CD4-positive, alpha-beta T cell treated with Interleukin-2 at 100 ng/mL for 4 hours (primary cell): ENCODE measurements at places on chromosomes 7 and 10.

DNA sequence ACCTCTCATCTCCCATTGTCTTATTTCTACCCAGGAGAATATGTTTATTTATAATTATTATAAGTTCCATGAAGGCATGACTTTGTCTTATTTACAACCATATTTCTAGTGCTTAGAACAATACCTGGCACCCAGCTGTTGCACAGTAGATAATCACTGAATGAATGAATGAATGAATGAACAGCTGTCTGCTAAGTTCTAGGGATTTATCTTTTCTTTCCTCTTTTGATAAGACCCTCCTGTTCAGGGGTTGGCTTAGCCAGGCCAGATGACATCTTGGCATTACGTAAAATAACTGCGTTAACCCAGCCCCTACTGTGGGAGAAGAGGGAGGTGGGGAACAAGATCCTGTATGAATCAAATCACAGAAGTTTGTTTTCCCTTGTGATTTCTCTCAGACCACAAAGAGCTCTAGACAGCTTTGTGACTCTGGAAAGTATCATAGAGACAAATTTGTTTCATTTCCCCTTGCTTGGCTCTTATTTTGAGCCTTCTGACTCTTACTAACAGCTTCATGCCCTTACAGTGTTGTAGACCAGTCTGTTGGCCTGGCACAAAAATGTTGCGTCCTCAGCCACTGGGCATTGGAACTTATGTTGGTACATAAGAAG lies 8.4 kb downstream of the ZNF862 start:
- DNase-seq: no peak

- no peak for DNase-seq
These were observed 131.7 kb upstream of the PRSS58 start for GRCh38 chr7:142389544-142389943.

DNA sequence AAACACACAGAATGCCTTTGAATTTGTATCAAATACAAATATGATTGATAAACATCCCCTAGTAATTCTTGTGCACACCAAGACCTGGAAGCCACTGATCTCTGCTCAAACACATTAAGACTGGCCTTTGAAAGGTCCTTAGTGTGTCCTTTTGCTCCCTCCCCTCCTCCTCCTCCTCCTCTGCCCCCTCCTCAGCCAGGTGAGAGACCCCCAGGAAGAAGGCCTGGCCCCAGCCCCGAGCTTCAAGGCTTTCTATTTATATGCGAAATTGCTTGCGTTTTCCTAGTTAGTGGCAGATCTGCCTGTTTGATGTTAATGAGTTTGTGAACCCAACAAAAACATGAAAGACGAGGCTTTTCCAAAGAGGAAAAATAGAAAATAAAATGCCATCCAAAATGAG lies 63.6 kb upstream of the TCF7L2 start:
- no peak for DNase-seq

DNA sequence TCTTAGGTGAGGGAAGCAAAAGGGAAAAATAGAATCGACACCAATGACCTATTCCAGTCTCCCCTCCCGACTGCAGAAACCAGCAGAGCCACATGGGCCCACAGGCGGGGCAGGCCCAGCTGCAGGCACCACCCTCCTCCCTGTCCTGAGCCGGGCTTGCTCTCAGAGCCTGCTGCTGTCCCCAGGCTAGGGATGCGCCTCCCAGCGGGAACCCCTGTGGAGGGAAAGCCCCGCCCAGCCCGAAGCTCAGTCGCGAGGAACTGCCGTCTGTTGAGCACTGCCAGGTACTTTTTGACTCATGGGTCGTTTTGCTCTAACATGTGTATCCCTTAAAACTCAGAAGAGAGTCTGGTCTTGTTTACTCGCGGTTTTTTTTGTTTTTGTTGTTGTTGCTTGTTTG lies 124.5 kb upstream of the RET start:
- DNase-seq: no peak

GRCh38 chr7:148330822-148331221 lies 259.7 kb upstream of the C7orf33 start:
- DNase-seq: no peak

- no peak for DNase-seq
These were observed 132.2 kb downstream of the ANLN start for GRCh38 chr7:36521911-36522310.

DNA sequence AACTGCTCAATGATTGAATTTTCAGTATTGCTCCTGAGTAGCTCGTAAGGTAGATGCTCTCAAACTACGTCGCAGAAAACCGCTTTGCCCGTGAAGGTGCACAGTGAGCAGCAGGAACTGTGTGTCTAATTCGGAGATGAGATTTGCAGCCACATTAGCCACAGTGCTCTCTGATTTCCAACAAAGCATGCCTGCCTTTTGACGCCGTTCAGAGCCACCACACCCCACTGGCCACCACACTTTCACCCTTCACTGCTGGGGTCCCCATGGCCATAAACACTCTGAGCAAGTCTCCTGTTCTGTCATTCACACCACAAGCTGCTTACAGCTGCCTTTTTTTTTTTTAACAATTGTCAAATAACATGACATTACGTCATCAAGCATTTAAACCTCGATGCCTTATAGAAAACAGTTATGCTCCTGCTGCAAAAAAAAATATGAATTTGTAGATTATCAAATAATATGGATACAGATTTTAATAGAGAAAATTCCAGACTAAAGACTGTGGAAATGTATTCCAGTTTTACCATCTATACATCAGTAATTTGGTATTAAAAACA lies 578.8 kb upstream of the PFKP start:
- no peak for DNase-seq

DNA sequence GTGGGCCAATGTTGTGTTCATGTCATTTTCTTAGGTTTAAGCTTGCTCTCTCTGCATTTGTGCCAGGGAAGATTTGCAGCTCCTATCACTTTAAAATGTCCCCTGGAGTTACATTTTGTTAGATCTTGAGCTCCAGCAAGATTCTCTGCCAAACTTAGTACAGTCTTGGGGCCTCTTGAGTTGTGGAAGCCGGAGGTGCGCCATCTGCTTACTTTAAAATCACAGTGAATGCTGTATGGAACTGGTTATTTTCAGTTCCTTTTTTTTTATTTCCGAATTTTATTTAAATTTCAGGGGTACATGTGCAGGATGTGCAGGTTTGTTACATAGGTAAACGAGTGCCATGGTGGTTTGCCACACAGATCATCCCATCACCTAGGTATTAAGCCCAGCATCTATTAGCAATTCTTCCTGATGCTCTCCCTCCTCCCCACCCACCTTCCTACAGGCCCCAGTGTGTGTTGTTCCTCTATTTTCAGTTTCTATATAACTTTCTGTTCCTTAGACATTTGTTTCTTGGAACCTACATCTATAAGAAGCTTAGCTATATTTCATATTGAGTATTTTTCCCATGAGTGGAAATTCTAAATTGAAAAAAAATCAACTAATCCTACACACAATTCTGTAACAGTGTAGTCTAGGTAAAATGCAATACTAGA lies 114.4 kb upstream of the CREB5 start:
- no peak for DNase-seq

DNA sequence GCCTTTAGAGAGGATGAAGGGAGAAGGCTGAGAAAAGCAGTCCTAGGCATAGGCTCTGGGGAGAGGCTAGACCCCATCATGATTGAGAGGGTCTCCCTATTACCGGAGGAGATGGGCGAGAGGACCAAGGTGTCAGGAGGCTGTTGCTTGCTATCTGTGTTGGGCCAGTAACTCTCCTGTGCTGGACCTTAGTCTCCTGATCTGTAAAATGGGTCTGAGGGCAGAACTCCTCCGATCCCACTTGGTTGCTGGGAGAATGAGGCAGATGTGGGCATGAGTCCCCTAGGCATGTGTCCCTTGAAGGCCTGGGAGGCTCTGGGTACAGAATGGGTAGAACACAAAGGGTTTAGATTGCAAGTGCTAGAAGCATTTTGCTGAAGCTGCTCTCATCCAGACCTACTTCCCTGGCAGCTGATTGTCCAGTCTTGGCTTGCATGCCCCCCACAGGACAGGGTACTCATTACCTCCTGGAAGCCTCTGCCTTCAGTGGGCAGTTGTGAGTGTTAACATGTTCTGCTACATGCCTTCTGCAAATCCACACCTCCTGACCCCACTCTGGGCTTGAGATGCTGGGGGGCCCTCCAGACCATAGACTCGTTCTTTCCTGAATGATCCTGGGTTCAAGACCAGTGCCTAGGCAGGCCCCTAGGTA lies 4.4 kb downstream of the ZMIZ1 start:
- DNase-seq: no peak

GRCh38 chr10:116868198-116868676 lies 18.9 kb downstream of the ENO4 start:
- DNase-seq: no peak

- no peak for DNase-seq
These were observed 304.5 kb downstream of the SDHAF3 start for GRCh38 chr7:97422046-97422445.

GRCh38 chr7:93147363-93147762 lies 822 bp downstream of the SAMD9L start:
- peak; percentile 68 for DNase-seq

- no peak for DNase-seq
These were observed 44.3 kb downstream of the IL6 start for GRCh38 chr7:22771194-22771871.

DNA sequence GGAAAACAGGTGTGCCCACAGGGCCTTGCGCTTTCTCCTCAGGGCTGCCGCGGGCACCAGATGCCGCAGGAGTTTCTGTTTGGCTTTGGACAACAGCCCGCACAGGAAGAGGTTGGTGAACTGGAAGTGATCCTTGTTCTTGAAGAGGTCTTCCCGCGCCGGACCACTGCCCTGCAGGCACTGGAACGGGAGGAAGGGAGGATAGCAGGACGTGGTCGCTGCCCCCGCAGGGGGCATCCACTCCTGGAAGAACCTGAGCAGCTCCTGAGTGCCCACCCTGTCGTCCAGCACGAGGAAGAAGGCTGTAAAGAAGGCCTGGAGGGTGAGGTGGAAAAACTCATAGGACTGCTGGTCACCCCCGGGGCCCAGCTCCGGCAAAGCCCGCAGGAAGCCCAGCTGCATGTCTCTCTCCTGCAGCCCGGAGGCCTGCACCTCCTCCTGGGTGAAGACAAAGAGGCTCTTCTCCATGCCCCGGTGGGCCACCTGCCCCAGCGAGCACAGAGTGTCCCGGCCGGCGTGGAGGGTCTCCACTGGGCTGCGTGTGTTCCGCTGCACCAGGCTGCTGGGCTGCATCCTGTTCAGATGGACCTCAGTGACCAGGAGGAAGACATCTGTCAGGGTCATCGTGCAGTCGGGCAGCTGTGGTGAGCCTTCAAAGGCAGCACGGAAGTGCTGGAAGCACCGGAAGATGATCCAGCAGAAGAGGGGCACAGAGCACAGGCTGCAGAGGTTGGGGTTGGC lies 26.9 kb downstream of the NOD1 start:
- no peak for DNase-seq

GRCh38 chr10:10056961-10057360 lies 960.7 kb upstream of the CELF2 start:
- DNase-seq: no peak

DNA sequence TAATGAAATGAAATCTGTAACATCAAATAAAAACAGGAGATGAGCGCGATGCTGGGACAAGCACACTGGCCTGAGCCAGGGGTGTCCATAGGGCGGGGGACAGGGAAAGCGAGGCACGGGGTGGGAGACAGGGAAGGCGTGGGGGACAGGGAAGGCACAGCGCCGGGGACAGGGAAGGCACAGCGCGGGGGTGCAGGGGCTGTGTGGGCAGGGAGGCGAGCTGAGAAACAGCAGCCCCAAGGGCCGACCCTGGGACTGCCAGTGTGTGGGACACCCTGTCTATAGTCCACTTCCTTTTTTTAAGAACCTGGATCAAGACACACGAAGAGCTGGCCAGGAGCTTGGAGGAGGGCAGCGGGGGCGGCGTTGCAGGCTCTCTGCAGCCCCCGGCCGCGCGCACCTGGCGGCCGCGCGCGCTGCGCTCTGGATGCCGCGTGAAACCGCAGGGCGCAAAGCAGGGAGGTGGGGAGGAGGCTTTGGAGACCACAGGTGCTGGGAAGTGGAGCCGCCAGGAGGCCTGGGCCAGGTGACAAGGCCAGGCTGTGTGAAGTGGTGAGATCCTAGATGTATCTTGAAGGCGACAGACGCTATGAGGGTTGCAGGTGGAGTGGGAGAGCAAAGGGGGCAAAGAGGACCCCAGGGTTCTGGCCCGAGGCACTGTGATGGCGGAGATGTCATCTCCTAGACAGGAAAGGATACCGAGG lies 157.7 kb downstream of the COBL start:
- no peak for DNase-seq

DNA sequence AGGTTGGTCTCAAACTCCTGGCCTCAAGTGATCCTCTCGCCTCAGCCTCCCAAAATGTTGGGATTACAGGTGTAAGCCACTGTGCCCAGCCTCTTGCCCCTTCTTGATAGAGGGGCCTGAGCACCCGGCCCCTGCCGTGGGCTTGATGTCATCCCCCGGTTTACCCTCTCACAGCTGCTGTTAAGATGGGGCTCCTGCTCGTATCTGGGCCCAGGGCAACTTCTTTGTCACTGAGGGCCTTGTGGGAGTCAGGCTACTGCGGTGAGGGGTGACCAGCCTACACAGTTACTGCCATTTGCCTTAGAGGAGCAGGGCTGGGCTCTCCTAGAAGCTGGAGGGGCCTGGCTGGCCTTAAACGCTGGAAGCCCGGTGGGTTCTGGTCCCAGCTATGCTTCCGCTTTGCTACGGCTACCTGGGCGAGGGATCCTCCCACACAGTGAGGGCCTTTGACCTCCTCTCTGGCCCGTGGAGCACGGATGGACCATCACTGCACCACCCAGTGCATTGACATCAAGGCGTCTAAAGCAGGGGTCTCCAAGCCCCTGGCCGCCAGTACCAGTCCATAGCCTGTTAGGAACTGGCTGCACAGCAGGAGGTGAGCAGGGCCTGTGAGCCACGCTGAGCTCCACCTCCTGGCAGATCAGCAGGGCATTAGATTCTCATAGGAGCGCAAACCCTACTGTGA lies 1.1 kb upstream of the TMEM130 start:
- no peak for DNase-seq

GRCh38 chr7:42083284-42083683 lies 153.7 kb downstream of the GLI3 start:
- no peak for DNase-seq

DNA sequence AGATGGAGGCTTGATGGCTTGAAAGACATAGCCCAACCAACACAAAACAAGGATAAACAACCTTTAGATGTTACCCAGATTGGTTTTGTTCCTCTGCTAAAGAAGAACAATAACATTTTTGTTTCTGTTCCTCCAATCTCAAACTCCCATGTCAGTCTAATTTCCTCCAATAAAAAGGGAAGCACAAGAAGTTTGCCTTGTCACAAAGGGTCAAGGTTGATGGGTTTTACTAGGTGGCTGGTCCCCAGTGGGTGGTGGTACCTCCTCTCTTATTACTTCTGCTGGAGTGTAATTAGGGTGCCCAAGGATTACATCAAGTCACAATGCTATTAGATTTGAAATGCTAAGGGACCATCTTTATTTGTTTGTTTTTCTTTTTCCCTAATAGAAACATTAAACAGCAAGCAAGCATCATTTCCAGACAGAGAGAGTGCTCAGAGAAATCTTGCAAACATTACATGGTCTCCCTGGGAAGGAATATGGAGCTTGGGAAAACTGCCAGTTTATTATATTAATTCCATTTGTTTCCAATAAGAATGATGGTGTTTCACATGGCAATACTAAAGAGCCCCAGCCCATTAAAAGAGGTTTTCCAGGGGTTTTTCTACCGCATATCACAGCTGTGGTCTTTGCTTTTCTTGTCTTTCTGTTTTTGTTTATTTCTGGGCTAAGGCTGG lies 78.3 kb upstream of the AOAH start:
- no peak for DNase-seq

- DNase-seq: no peak
These were observed 15.1 kb downstream of the ADAM12 start for GRCh38 chr10:126373147-126373546.
